ENCODE measurements at places on chromosomes 3 and 15.

DNA sequence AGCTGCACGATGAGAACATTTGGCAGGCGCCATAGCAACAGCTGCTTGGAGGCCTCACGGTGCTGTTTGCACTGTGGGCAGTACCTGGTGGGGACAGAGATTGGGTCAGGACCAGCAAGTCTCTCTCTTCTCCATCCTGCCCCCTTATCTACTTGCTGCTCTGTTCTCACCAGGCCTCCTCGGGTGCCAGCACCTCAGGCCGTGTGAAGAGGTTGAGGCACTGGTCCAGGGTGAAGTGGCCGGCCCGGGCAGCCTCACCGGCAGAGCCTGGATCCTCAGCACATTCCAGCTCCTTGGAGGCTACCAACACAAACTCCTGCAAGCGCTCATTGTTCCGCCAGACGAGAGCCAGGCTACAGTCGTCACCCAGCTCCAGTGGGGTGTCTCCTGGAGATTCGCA, 6.2 kb upstream of the QARS1 start:
- DNase-seq: no peak

- no peak for DNase-seq
Measured at GRCh38 chr15:83904107-83905040, 250.5 kb downstream of the ADAMTSL3 start.

- no peak for DNase-seq
Measured at GRCh38 chr15:42060797-42061196, 33.6 kb downstream of the PLA2G4D start.

DNA sequence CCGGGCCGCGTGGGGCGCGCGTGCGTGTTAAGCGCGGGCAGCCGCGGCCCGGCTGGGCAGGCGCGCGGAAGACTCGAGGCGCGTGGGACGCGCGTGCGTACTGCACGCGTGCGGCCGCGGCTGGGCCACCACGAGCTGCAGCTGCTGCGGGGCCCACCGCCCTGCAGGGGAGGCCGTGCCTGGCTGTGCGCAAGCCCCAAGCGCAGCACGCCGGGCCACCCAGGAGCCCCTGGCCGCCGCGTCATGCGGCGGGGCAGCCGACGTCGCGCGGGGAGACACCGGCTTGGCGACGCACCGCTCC, 590 bp upstream of the TRIM71 start:
- no peak for DNase-seq

GRCh38 chr15:64681424-64682024, 93.9 kb downstream of the RBPMS2 start:
- no peak for DNase-seq

- DNase-seq: no peak
Measured at GRCh38 chr3:139838269-139838957, 96.6 kb upstream of the CLSTN2 start.

DNA sequence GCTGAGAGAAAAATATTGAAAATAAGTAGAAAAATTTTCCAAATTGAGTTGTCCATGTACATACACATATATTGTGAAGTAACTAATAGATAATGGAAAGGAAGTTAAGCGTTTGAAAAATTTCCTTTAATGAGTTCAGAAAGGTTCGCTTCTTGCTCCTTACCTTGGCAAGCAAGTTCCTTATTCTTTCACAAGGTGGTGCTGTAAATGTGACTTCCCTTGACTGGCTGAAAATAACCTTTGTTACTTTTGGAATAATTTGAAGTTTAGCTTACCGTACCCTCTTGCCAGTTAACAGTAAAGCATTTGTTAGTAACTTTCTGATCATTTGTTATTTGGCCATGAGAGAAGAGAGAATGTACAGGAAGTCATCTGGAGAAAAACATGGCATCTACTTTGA, 41.6 kb downstream of the PYDC2 start:
- DNase-seq: no peak

DNA sequence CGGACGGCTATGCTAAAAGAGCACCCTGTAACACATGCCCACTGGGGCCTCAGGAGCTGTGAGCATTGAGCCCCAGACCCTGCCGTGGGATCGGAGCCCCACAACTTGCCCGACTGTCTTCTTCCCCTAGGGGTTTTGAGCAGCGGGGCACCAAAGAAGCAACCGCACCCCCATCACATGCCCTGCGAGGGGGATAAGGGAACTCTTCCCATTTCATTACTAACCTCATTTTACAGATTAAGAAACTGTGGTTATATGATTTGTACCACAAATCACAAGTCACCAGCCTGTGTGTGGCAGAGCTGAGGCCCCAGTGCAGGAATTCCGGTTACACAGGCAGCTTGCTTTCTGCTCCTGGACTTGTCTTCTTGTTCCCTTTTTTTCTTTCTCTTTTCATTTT, 86.2 kb downstream of the CD47 start:
- no peak for DNase-seq

- DNase-seq: no peak
Measured at GRCh38 chr15:59327942-59328341, 44.7 kb downstream of the MYO1E start.

GRCh38 chr3:97910931-97911351, 61.3 kb downstream of the RIOX2 start:
- no peak for DNase-seq

- peak; percentile 61 for DNase-seq
Measured at GRCh38 chr15:25790000-25790660, 73.0 kb downstream of the ATP10A start.

GRCh38 chr3:12557473-12558100, 700 bp downstream of the MKRN2 start:
- no peak for DNase-seq

DNA sequence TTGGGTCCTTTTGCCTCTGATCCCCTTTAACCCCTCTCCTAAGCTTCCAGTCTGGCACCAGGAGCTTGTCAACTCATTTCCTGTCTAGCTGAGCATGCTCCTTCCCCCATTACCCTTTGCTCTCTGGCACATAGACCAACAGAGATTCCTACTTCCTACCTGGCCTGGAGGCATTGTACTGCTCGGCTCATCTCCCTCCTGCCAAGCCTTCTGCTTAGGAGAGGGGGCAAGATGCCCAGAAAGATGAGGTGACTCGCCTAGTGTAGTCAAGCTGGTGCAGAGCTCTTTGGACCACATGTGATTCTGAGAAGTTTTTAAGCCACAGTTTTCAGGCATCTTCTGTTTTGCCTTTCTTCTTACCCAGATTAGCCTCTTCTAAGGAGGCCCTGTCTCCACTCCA, 95.4 kb downstream of the ZNF621 start:
- DNase-seq: no peak

DNA sequence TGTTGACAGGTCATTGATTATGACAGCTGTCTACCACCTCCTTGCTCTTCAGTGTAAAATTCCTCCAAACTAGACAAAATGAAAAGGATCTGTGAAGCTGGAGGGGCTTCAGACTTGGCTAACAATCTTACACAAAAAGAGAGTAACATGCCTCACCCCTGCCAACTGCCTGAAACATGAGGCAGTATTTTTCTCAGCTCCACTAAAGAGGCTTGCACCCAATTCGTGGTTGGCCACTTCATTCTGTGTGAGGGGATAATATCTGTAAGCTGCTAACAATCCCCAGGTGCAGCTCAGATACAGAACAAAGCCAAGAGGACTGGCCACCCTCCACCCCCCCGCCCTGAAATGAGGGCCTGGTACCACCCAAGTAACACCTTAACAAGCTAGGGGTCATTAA, 2.8 kb downstream of the MB21D2 start:
- no peak for DNase-seq

- no peak for DNase-seq
Measured at GRCh38 chr3:27253831-27254230, 115.4 kb downstream of the NEK10 start.

DNA sequence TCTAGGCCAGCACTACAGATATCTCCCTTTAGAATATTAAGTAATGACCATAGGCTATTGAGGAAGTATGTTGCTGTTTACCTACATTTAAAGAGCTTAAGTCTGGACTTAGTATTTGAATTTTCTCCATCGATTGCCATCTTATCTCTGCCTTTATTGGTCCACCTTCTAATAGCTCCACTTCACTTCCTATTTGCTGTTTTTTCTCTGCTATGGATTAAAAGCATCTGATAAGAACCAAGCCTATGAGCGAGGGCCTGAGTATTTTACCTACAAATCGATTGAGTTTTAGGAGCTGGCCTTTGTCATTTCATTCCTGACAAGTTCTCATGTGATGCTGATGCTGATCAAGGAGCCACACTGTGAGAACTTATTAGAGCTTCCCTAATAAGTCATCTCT, 52.6 kb upstream of the AKAP13 start:
- DNase-seq: no peak

GRCh38 chr3:187673012-187673411, 2.8 kb upstream of the SST start:
- DNase-seq: no peak

DNA sequence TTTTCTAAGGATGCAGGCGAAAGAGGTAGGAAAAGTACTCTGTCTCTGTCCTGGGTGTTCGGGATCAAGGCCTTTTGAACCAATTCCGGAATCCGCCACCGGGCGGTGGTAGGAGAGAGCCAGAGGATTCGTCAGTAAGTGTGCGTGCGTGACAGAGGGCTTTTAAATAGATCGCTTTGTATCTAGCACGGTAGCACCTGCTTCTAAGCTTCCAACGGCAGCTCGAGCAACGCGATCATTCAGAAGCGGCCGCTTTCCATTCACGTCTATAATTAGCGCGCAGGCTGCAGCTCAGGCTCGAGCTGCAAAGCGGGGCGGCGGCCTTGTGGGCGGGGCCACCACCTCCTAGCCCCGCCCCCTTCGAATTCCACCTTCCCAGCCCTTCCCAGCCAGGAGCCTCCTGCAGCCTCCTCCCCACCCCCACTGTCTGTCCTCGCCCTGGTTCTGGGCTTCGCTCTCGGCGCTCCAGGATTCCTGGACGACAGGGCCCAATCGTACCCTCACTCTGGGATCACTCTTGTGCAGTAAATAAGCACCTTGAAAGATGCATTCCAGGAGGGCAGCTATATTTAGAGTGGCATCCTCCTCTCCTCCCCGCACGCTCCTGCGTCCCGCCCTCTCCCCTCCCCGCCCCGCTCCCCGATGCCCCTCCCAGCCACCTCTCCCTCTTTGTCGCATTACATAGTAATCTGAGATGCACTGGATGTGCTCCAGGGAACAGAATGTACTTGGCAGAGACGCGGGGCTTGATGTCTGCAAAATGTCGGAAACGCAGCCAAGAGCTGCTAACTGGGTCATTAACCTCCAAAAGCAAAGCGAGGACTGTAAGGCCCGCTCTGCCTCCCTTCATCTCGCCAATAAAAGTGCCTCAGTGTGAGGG, 224.1 kb upstream of the TPRG1 start:
- no peak for DNase-seq

DNA sequence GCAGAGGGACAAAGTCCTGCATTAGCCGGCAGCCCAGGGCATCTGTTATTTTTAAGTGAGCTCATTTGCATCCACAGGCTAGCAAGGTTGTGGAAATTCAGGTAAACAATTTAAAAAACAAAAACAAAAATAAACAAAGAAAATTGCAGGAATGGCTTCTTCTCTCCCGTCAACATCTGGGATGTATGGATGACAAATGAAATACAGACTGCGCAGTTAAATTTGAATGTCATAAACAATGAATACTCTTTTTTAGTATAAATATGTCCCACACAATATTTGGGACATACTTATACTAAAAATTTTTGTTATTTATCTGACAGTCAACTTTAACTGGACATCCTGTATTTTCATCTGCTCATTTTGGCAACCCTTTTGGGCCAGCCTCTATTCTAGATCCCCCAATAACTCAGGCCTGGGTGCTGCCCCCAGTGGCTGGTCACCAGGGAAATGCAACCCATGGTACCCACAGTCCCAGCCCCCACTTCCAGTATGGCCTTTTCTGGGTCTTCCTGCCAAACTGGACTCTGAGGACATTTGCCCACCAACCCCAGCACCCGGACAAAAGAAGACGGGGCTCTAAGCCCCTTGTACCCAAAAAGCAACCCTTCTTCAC, 12.7 kb downstream of the GRM2 start:
- DNase-seq: no peak

- DNase-seq: no peak
Measured at GRCh38 chr15:75718328-75718727, 5.7 kb upstream of the CSPG4 start.

- DNase-seq: no peak
Measured at GRCh38 chr3:51445544-51446280, 54.1 kb downstream of the DCAF1 start.

DNA sequence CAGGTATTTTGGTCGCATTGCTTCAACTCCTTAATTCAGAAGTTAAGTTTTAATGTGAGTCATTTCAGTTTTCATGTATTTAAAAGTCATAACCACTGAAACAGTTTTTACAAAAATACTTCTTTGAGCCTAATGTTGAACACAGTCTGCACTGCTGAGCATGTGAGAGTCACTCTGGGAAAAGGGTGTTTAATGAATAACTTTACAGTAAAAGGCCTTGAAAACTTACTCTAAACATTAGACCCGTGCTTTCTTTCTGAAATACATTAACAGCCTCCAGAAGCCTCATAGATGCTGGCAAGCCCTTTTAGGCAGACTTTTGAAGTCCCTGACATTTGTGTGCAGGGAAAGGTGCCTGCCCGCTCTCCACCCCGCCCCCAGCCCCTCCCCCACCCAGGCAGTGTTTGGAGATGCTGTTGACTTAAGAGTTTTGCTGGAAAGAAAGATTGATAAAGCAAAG, 68.9 kb upstream of the NR2F2 start:
- no peak for DNase-seq

DNA sequence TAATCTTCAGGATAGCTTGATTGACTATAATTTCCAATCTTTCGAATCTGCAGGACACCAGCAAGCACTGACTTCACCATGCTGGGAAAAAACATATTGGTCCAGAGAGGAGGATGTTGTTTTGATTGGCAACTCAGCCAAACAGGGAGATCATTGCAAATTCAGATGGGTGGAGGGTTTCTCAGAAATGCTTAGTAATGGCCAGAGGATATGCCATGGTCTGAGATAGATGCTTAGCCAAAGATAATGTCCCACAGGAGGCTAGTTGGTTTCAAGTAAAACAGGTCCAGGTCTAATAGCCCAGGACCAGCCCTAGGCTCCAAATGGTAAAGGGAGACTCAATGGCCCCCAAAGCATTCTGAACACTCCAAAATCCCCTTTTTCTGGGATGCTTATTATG, 46.7 kb upstream of the CCDC80 start:
- DNase-seq: no peak

GRCh38 chr15:81274931-81275707, 48.8 kb downstream of the STARD5 start:
- DNase-seq: peak; percentile 83

GRCh38 chr15:43762824-43763223, 13.9 kb downstream of the ELL3 start:
- no peak for DNase-seq

DNA sequence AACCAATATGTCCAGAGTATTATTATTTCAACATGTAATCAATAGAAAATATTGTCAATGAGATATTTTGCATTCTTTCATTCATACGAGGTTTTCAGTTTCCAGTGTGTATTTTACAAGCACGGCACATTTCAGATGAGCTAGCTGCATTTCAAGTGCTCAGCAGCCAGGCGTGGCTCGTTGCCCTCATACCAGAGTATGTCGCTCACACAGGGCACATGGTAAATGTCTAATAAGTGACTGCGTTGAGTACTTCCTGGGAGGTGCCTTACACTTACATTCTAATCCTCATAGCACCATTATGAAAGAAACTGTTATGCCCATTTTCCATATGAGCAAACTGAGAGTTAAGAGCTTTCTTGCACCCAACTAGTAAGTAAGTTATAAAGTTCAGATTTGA, 47.4 kb downstream of the TMEM266 start:
- DNase-seq: no peak

GRCh38 chr3:188309437-188310269, 155.7 kb downstream of the LPP start:
- DNase-seq: no peak

- DNase-seq: no peak
Measured at GRCh38 chr3:185430375-185430774, 67.4 kb downstream of the MAP3K13 start.

- DNase-seq: no peak
Measured at GRCh38 chr15:84781495-84781894, 33.1 kb downstream of the ZNF592 start.

Data from stimulated activated CD4-positive, alpha-beta T cell treated with anti-CD3 and anti-CD28 coated beads, Interleukin-4, amount 100 ng/mL, for 48 hours (primary cell).